ENCODE measurements at places on chromosomes 3 and 15.

GRCh38 chr3:106587551-106587950 is 718.7 kb upstream of the CBLB start:
- no peaks in the 10 kb centered on the region for H3K4me1 ChIP-seq
- no peaks in the 10 kb centered on the region for H3K27me3 ChIP-seq
- H3K36me3 ChIP-seq: no peaks in the 10 kb centered on the region
- H3K4me3 ChIP-seq: no peak overlapping the region
- H3K27ac ChIP-seq: no peak overlapping the region

GRCh38 chr3:127666676-127667075 is 6.1 kb upstream of the ABTB1 start:
- no peak for DNase-seq
- H3K4me3 ChIP-seq: no peak overlapping the region
- H3K4me1 ChIP-seq: no peaks in the 10 kb centered on the region
- H3K27ac ChIP-seq: no peak overlapping the region
- H3K36me3 ChIP-seq: no peaks in the 10 kb centered on the region

- no peak for DNase-seq
- peaks cover 22% of the 10 kb centered on the region for H3K36me3 ChIP-seq
- no peak overlapping the region for H3K27ac ChIP-seq
- H3K27me3 ChIP-seq: no peaks in the 10 kb centered on the region
- no peak overlapping the region for H3K4me3 ChIP-seq
These were observed 9.3 kb downstream of the SATB1 start for GRCh38 chr3:18415839-18416238.

GRCh38 chr3:147200545-147200944 is 205.8 kb downstream of the ZIC4 start:
- no peaks in the 10 kb centered on the region for H3K27me3 ChIP-seq
- H3K36me3 ChIP-seq: no peaks in the 10 kb centered on the region
- no peaks in the 10 kb centered on the region for H3K4me1 ChIP-seq
- DNase-seq: no peak
- no peak overlapping the region for H3K4me3 ChIP-seq

- no peak overlapping the region for H3K27ac ChIP-seq
- no peaks in the 10 kb centered on the region for H3K36me3 ChIP-seq
- no peak for DNase-seq
- no peaks in the 10 kb centered on the region for H3K27me3 ChIP-seq
- H3K4me3 ChIP-seq: no peak overlapping the region
- no peaks in the 10 kb centered on the region for H3K4me1 ChIP-seq
These were observed 69.6 kb downstream of the EPHB1 start for GRCh38 chr3:134864636-134865035.

- no peaks in the 10 kb centered on the region for H3K27me3 ChIP-seq
- peak overlapping the region; percentile 47 for H3K27ac ChIP-seq
- H3K36me3 ChIP-seq: no peaks in the 10 kb centered on the region
- H3K4me3 ChIP-seq: no peak overlapping the region
- H3K4me1 ChIP-seq: no peaks in the 10 kb centered on the region
- DNase-seq: no peak
These were observed 60.0 kb upstream of the IL12A start for GRCh38 chr3:159928666-159929065.

All from right atrium auricular region (tissue), 2 donors.